Large intestine (tissue), 12 donors: ENCODE measurements at places on chromosomes 6 and 20. TPM values are rescaled to one million over a fixed set of nuclear protein-coding genes. Genes with fewer than 3 reads are reported as not detected.

FAM217A gene
- 0.69 TPM for polyA plus RNA-seq

BACH2 gene
- polyA plus RNA-seq = 2.8 TPM

ESR1 gene
- polyA plus RNA-seq = 0.63 TPM

AAR2 gene
- 29.1 TPM for polyA plus RNA-seq

NINL gene
- 30.9 TPM for polyA plus RNA-seq

DNA sequence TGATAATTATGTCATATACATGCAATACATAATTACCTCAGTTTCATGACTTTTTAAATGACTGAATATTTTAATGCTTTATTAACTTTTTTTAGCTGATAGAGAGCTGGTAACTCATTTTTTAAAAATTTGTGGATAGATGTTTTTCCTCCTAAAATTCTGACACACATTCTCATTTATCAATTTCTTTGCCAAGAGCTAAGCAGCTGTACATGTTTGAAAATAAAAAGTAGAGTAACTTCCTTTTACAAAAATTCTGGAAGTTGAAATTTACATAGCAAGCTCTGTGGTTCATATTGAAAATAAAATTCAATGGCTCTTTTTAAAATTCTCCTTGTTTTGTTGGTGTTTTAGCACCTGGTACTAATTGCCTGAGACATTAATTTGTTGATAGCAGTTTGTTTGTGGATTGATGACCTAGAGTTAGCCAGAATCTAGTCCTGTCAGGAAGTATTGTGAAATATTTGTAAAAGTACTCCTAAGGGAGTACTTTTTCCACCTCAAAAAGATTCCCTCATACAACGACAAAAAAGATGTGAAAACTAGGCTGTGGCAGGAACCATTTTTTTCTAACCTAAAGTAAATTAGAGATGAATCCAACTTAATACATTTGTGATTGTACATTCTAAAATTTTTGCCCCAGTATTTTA is 621.8 kb downstream of the BCKDHB start:
- DNase-seq = no peak
